ENCODE measurements at places on chromosomes 1 and 21. TPM values are rescaled to one million over a fixed set of nuclear protein-coding genes. Genes with fewer than 3 reads are reported as not detected.

Gene UBXN10
- total RNA-seq, result 1.4 TPM

Gene NCF2
- total RNA-seq, result 25.8 TPM

Gene AMIGO1
- total RNA-seq, result 1.1 TPM

Gene LY9
- total RNA-seq, result 3.0 TPM

Data from T-helper 1 cell treated with Interleukin-12 subunit alpha and Interleukin-12 subunit beta and Interleukin-4 antibody, amounts not matched to agents 30 ng/mL and 1 ng/mL, for 36 hours (primary cell).